ENCODE measurements at places on chromosomes 12 and 14.

GRCh38 chr12:82593143-82593542, 93.6 kb upstream of the TMTC2 start:
- no peak for DNase-seq
- H3K27ac ChIP-seq = no peak overlapping the region
- no peaks in the 10 kb centered on the region for H3K36me3 ChIP-seq
- no peaks in the 10 kb centered on the region for H3K4me1 ChIP-seq
- H3K4me3 ChIP-seq = no peak overlapping the region

GRCh38 chr14:33631021-33631420, 319.9 kb downstream of the EGLN3 start:
- H3K4me3 ChIP-seq = no peak overlapping the region
- no peak for DNase-seq
- no peak overlapping the region for H3K27ac ChIP-seq
- H3K36me3 ChIP-seq = no peaks in the 10 kb centered on the region

- H3K27ac ChIP-seq = no peak overlapping the region
- H3K36me3 ChIP-seq = peaks cover 10% of the 10 kb centered on the region
- H3K4me1 ChIP-seq = peaks cover 16% of the 10 kb centered on the region
- DNase-seq = no peak
- H3K4me3 ChIP-seq = no peak overlapping the region
- no peaks in the 10 kb centered on the region for H3K27me3 ChIP-seq
Measured at GRCh38 chr12:91974541-91975085, 171.0 kb downstream of the BTG1 start.

DNA sequence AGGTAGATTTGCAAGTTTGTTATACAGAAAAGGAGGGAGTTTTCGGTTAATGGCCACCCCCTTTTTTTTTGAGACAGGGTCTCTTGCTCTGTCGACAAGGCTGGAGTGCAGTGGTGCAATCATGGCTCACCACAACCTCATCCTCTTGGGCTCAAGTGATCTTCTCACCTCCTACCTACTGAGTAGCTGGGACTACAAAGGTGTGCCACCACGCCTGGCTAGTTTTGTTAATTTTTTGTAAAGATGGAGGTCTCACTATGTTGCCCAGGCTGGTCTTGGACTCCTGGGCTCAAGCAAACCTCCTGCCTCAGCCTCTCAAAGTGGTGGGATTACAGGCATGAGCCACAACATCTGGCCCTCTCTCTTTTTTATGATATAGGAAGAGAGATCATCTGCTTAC, 94.6 kb downstream of the CDK17 start:
- DNase-seq = no peak
- peaks cover 11% of the 10 kb centered on the region for H3K4me1 ChIP-seq
- peaks cover 33% of the 10 kb centered on the region for H3K36me3 ChIP-seq
- H3K27ac ChIP-seq = peak overlapping the region; percentile 84

GRCh38 chr12:126389220-126389841, 1324.1 kb downstream of the AACS start:
- DNase-seq = no peak
- H3K27ac ChIP-seq = no peak overlapping the region
- no peaks in the 10 kb centered on the region for H3K4me1 ChIP-seq
- no peak overlapping the region for H3K4me3 ChIP-seq
- H3K36me3 ChIP-seq = no peaks in the 10 kb centered on the region
- peaks cover 8% of the 10 kb centered on the region for H3K27me3 ChIP-seq

GRCh38 chr12:44961887-44962286, 85.8 kb upstream of the NELL2 start:
- no peaks in the 10 kb centered on the region for H3K36me3 ChIP-seq
- H3K27me3 ChIP-seq = peaks cover 10% of the 10 kb centered on the region
- no peak for DNase-seq
- H3K4me3 ChIP-seq = no peak overlapping the region
- no peaks in the 10 kb centered on the region for H3K4me1 ChIP-seq

GRCh38 chr12:74647256-74647655, 109.6 kb downstream of the ATXN7L3B start:
- H3K4me1 ChIP-seq = no peaks in the 10 kb centered on the region
- H3K27me3 ChIP-seq = no peaks in the 10 kb centered on the region
- H3K4me3 ChIP-seq = no peak overlapping the region
- no peak overlapping the region for H3K27ac ChIP-seq
- no peak for DNase-seq
- H3K36me3 ChIP-seq = no peaks in the 10 kb centered on the region

DNA sequence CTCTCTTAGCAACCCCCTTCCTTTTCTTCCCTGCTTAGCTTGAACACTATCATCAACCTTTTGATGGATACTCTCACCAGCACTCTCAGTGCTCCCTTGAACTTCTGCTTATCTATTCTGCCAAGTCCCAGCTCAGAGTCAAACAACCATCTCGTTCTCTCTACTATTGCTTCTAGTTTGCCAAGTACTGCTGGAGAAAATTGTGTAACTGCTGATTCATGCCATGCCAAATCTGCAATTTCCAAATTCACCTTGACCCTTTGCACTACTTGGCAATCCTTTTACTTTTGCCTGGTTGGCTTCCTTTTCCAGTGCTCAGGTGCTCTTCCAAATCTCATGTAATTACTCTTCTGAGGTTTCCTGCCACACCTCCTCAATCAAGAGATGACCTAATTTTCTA, 2.8 kb upstream of the CCDC196 start:
- no peaks in the 10 kb centered on the region for H3K27me3 ChIP-seq
- peaks cover 4% of the 10 kb centered on the region for H3K4me1 ChIP-seq
- H3K36me3 ChIP-seq = no peaks in the 10 kb centered on the region
- H3K4me3 ChIP-seq = no peak overlapping the region
- DNase-seq = no peak

Measured in effector memory CD8-positive, alpha-beta T cell (primary cell).